Right renal cortex interstitium (tissue), 3 donors: ENCODE measurements at places on chromosomes 3 and 15. TPM values are rescaled to one million over a fixed set of nuclear protein-coding genes. Genes with fewer than 3 reads are reported as not detected.

NRG4 gene
- 2.9 TPM for polyA plus RNA-seq

- DNase-seq, result no peak
Measured at GRCh38 chr3:141105828-141106628, 54.9 kb downstream of the SPSB4 start.

- DNase-seq, result no peak
Measured at GRCh38 chr15:25543196-25543595, 104.4 kb upstream of the UBE3A start.

NR2F2 gene
- 369 TPM for polyA plus RNA-seq

- DNase-seq, result no peak
Measured at GRCh38 chr3:11933529-11933928, 70.7 kb upstream of the SYN2 start.

GABRG3 gene
- polyA plus RNA-seq, result 0.96 TPM

DNA sequence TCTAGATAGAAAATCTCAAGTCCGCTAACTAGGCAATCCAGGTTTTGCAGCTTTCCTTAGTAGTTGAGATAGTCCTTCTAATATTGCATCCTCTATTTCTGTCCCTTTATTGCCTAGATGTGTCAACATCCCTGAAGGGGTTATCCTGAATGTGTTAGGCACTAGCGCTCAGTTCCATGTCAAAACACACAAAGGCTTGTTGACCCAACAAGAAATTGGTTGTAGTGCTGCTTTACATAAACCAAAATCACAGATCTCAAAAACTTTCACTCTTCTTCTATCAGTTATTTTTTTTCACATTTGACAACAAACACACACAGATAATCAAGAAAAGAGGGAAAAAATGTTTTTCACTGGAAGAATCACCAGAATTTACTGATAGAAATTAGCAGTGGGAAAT is 51.4 kb upstream of the SOX2 start:
- DNase-seq, result no peak

FANCD2 gene
- polyA plus RNA-seq, result 20.9 TPM

GRCh38 chr3:110165753-110166152 is 828.4 kb upstream of the DPPA4 start:
- no peak for DNase-seq

CTXND1 gene
- polyA plus RNA-seq, result 10.8 TPM

DNA sequence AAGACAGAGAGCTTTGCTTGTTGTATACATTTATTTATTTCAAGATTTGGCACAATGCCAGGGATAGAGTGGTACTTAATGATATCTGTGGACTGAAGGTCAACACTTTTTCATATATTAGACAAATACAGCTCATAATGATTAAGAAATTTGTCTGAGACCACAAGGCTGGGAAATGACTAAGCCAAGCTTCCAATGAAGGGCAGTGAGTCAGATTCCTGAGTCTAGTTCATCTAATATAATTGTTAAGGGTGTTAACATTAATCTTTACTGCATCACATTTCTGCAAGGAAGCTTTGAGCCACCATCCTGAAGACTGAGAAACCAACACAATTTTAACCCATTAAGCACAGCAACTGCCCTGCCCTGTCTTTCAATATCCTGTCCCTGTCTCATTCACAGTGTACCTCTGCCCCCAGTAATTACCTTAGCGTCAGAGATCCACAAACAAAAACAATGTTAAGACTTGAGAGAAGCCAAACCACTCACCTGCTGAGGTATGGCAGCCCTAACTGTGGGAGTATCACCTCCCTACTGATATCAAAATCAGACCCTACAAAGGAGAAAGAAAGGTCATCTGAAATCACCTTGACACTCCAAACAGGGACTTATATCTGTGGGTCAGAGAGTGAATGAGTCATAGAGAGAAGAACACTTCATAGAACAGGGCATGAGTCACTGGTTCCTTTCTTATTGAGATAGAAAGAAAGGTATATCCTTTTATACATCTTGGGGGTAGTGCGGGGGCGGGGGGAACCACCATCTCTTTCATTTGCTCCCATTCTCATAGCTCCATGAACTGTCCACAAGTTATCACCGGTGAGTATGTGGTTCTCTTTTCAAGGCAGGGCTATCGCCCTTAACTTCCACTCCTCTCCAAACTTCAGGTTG is 74.7 kb downstream of the MAGI1 start:
- no peak for DNase-seq

DNA sequence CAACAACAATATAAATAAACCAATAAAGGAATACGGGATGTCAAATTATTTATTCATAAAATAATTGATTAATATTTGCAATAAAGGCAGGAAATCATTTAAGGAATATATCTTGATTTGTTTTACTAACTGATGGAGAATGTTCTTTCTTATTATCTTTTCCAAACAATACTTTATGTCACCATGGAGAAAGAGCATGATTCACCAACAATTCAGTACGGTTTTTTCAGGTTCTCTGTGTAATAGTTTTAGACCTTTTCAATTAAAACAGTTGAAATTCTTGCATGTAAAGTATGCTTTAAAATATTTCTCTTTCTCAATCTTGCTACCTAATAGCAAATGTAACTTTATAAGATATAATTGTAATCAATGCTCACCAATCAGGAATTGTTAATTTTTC is 41.7 kb upstream of the MBNL1 start:
- DNase-seq, result no peak

DNA sequence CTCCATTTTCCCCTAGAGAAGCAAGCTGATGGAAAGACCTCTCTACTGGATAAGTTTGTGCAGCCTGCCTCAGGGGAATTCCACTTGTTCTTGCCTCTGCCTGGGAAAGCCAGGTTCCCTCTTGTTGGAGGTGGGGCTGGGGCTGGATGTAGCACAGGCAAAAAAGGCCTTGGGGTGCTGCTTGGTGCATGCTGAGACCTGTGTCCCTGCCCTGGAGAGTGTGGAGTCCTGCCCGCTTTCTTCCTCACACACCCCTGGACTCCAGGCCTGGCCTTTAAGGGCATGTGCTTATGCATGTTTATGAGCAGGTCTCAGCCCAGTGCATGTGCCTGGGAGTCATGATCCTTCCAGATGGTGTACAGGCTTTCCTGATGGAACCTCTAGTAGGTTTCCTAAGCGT is 23.5 kb upstream of the JMJD7 start:
- DNase-seq, result no peak

GRCh38 chr15:68268405-68268804 is 9.1 kb upstream of the FEM1B start:
- no peak for DNase-seq

- DNase-seq, result no peak
Measured at GRCh38 chr15:51589881-51590568, 32.5 kb downstream of the DMXL2 start.

- DNase-seq, result no peak
Measured at GRCh38 chr3:152621006-152621868, 213.7 kb upstream of the P2RY1 start.

- no peak for DNase-seq
Measured at GRCh38 chr3:65484964-65485363, 553.8 kb downstream of the MAGI1 start.

GRCh38 chr15:68042156-68042854 is 11.8 kb upstream of the PIAS1 start:
- DNase-seq, result no peak

CTXN2 gene
- polyA plus RNA-seq, result not detected

- no peak for DNase-seq
Measured at GRCh38 chr3:145719114-145719513, 441.9 kb downstream of the PLOD2 start.

GRCh38 chr3:59820352-59820934 is 770.6 kb upstream of the CFAP20DC start:
- no peak for DNase-seq

GADL1 gene
- 2.6 TPM for polyA plus RNA-seq

DNA sequence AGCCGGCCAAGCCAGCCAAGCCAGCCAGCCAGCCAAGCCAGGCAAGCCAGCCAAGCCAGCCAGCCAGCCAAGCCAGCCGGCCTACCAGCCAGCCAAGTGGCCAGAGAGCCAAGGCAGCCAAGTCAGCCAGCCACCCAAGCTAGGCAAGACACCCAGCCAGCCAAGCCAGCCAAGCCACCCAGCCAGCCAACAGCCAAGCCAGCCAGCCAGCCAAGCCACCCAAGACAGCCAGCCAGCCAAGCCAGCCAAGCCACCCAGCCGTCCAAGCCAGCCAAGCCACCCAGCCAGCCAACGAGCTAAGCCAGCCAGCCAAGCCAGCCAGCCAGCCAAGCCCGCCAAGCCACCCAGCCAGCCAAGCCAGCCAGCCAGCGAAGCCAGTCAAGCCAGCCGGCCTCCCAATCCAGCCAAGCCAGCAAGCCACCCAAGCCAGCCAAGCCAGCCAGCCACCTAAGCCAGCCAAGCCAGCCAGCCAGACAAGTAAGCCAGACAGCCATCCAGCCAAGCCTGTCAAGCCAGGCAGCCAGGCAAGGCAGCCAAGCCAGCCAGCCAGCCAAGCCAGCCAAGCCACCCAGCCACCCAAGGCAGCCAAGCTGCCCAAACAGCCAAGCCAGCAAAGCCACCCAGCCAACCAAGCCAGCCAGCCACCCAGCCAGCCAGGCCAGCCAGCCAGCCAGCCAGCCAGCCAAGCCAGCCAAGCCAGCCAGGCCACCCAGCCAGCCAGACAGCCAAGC is 200.5 kb downstream of the GOLGA6L6 start:
- DNase-seq, result no peak

LRRC31 gene
- 0.37 TPM for polyA plus RNA-seq

HIGD2B gene
- polyA plus RNA-seq, result not detected

EPHB1 gene
- polyA plus RNA-seq, result 6.8 TPM

DNA sequence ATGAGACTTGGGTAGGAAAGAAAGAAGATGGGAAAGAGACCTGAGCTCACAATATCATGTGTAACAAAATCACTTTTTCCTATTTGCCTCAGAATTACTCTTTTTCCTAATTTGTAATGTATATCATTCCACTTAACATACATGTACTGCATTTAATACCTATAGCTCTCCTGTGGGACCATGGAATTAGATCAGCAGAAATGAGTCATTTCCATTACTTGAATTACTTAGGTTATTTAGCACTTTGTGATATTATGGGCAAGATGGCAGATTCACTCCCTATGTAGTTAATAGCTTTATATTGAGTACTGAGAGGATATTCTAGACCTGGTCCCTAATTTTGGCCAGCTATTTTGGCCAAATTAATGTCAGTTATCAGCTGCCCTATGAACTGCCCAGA is 70.5 kb downstream of the ZNF609 start:
- DNase-seq, result no peak

SEMA3G gene
- polyA plus RNA-seq, result 31.3 TPM

- no peak for DNase-seq
Measured at GRCh38 chr3:61702453-61702852, 141.1 kb downstream of the PTPRG start.

HACD3 gene
- 199 TPM for polyA plus RNA-seq

DNA sequence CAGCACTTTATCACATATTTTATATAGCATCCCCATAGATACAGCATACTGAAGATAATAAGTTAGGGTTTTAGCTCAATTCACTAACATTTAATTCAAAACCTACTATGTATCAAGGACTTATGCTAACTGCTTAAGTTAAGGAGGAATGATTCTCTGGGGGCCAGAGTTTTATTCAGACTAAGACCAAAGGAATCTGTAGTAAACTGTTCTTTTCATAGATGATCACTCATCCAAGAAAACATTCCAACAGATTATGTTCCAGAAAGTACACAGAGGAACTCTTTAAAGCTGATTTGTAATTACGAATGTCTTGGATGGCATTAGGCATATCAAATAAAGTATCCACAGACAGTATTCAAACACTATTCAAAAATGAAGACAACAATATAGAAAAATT is 226.4 kb downstream of the SCAPER start:
- DNase-seq, result peak; percentile 7

DNA sequence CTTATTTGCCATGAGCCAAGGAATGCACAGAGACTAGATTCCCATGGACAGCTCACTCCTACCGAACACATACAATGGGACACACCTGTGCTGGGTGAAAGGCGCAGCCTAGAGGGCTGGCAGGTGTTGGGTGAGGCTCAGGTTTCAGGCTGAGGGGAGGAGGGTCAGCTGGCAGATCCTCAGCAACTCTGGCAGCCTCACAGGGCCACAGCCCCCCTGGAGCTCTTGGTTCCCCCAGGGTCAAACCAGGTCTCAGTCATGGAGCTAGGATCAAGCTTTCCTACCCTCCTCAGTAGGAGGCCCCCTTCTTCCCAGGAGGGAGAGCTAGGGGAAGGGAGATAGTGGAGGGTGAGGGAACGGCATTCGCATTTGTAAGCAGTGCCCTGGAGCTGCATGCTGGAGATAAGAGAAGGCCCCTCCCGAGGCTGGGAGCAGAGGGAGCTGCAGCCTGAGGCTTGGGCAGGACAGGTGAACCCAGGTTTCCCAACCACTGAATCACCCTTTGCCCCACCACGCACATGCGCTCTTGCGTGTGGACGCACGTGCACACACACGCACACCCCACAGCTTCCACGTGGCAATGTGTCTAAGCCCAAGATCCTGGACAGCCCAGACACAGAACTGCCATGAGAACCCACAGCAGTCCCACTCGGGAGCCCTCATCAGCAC is 26.3 kb upstream of the TFRC start:
- DNase-seq, result no peak

SOX14 gene
- polyA plus RNA-seq, result not detected

GRCh38 chr3:40037582-40037981 is 228.2 kb downstream of the MYRIP start:
- DNase-seq, result no peak

CHDH gene
- polyA plus RNA-seq, result 6.7 TPM

GRCh38 chr3:9514956-9515355 is 38.7 kb downstream of the LHFPL4 start:
- no peak for DNase-seq

GRCh38 chr3:173750095-173750494 is 352.6 kb downstream of the NLGN1 start:
- DNase-seq, result no peak

DNA sequence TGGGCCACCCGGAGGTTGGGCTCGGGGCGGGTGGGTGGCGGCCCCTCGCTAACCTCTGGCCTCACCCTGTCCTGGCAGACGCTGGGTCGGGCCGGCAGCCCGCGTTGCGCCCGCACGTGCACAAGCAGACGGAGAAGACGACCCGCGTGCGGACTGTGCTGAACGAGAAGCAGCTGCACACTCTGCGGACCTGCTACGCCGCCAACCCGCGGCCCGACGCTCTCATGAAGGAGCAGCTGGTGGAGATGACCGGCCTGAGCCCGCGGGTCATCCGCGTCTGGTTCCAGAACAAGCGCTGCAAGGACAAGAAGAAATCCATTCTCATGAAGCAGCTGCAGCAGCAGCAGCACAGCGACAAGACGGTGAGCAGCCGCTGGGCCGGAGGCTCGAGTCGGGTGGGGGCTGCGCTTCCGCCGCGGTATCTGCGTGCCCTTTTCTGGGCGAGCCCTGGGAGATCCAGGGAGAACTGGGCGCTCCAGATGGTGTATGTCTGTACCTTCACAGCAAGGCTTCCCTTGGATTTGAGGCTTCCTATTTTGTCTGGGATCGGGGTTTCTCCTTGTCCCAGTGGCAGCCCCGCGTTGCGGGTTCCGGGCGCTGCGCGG is 3.7 kb downstream of the ISL2 start:
- DNase-seq, result no peak
